ENCODE measurements at places on chromosomes 4 and X.

GRCh38 chrX:136689436-136689835, 41.5 kb downstream of the CD40LG start:
- no peak for DNase-seq

GRCh38 chr4:4668355-4669210, 126.7 kb upstream of the STX18 start:
- DNase-seq, result no peak

GRCh38 chr4:157459785-157460184, 239.3 kb downstream of the GRIA2 start:
- peak; percentile 78 for DNase-seq

GRCh38 chr4:38896940-38897339, 29.3 kb downstream of the FAM114A1 start:
- DNase-seq, result no peak

DNA sequence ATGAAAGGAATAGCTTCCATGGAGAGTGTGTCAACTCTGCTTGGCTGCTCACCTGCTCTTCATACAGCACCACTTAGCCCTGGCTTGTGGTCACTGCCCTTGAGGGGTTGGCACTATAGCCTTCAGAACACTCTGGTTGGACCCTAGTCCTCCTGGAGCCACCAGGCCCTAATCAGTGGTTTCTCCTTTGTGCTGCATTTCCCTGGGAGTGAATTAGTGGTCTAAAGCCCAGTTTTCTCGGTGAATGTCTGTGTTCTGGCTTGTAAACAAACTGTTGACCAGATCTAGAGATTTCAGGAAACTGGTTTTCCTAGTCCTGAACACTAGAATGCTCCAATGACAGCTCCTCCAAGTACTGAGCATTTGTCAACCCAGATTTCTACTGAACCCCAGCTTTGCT, 28.6 kb upstream of the TMEM154 start:
- no peak for DNase-seq

DNA sequence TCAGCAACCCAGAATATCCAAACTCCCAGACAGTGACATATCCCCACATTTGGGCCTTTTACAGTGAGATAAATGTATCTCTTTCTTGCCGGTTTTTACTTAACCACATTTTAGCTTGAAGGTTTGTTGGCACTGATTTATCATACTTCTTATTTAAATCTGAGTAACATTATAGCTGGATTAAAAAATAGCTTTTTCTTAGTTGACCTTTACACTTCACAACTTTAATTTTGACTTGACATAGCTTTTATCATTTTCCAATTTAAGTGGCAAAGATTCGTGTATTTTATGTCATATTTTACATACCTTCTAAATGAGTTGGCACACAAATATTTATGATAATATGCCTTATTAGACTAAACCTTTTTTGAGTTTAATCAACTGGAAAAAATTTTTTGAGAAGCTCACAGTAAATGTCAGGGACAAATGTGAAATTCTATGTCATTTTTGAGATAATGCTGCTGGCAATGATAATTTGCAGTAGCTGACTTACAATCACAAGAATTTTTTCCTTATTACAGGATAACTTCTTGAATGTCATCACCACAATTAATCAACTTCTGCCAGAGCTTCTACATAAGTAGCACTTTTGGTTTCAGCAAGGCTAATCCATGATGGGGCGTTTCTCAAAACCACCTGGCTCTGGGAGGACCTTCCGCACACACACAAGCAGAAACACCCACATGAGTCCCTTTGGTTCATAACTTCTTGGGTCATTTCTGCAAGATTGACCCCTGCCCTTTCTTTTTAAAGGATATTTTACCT, 80.3 kb downstream of the SYTL5 start:
- DNase-seq, result no peak

DNA sequence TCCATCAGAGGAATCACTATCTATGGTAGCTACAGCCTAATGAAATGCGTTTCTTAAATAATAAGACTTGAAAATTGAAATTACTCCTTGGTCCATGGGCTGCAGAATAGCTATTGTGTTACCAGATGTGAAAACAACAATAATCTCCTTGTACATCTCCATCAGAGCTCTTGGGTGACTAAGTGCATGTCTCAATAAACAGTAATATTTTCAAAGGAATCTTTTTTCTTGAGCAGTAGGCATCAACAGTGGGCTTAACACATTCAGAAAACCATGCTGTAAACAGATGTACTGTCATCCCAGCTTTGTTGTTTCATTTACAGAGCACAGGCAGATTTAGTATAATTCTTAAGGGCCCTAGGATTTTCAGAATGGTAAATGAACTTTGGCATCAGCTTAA, 67.3 kb downstream of the GLUD2 start:
- no peak for DNase-seq

GRCh38 chrX:49042581-49043219, 457 bp downstream of the TFE3 start:
- no peak for DNase-seq

GRCh38 chrX:2272337-2272736, 228.4 kb downstream of the DHRSX start:
- DNase-seq, result no peak

DNA sequence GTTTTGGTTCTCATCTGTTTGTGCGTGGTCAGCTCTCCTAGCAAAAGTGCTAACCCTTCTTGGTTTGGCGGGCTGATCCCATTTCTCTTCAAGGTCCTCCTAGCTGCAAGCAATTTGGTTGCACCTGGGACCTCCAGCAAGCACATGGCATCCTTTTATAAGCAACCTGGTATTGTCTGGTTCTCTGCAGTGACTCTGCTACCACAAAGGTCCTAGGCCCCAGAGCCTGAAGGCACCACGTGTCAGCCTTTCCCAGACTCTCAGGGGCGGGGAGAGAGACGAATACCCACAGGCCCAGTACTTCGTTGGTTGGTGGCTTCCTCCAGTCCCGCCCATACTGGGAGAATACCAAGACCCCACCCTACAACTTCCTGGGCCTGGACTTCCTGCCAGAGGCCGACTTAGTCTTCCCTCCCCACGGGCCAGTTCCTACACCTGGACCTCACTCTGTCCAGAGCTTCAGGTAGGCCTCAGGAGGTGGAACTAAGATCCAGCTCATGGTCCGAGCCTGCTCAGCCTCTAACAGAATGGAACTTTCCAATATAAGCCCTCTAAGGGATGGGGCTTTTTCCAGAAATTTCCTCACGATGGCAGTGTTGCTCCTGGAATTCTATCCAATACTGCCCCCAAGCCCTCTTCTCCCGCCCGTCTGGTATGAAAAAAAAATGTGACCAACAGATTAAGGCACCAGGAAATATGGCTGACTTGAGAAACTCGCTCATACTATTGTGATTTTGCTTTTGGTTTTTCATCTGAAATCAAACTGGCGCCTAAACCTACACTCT, 192.5 kb upstream of the STK26 start:
- no peak for DNase-seq

DNA sequence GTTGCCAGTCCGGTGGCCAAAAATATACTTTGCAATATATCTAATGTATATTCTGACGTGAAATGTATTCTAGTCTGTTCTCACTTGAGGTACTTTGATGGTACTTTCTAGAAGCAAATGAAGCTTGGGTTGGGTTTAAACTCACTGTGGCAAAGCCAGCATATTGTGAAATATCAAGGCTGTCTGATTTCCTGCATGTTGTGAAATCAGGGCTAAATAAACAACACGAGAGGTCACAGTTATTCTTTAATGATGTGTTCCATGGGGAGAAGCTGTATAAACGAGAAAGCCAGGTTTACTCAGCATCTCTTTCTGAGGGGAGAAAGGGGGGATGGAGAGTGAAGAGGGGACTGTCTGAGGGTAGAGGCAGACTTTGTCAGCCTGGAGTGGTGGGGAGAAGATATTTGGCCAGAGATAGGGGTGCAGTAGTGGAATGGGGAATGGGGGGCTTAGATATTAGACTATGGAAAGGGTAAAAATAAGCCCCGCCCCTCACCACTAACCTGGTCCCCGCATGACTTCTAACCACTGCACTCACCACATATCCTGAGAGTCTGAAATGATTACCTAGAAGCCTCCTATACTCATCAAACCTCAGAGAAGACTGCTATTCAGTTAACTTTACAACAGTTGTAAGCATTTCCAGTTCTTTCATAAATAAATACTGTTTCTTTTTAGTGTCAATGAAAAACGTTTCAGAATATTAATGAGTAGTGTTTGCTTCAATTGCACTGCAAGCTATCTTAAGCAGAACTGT, 5.9 kb upstream of the SCARB2 start:
- no peak for DNase-seq

DNA sequence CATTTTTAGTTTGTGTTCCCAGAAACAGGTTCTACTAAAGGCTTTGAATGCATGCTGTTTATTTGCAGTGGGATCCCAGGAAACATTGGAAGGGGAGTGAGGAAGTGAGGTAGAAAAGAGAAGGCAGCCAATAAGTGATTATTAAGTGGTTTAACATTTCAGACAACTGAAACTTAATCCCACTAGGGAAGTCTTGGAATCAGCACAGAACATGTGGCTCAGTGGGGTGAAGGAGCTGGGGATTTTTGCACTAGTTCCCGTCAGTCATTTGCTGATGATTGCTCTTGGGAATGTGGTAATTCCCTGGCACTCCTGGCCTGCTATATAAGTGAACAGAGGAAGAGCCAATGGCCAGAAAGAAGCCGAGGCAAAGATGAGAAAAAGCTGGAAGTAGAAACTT, 1053.0 kb upstream of the IGFBP7 start:
- peak; percentile 6 for DNase-seq

GRCh38 chr4:142614621-142615323, 231.3 kb downstream of the INPP4B start:
- peak; percentile 50 for DNase-seq

DNA sequence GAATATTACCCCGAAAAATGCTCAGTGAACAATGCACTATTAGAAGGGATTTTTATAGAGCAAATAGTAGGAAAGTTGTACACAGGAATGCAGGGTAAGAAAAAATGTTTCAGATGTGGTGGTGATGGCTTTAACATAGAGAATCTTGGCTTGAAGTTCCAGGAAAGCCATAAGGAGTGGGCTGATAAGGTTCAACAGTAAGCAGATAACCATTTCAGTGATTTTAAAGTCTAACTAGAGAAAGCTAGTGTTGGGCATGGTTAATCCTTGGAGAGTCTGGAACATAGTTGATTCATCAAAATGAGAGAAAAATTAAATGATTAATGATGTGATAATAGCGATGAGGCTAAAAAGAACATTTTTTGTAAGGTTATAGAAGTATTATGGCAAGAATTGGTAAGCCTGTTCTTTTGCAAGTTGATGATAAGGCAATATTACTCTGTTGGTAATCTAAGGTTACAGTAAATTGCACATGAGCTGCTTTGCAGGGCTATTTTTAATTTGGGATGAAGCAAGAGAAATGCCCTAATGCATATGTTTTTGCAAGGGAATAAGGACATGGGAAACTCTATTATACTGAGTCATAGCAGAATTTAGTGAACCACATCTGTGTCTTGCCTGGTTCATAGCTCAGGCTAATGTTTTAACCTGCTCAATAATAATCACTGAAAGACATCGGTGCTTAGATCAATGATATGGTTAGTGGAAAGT, 44.3 kb downstream of the GALNTL6 start:
- DNase-seq, result no peak

GRCh38 chrX:18917831-18918230, 66.1 kb downstream of the PHKA2 start:
- no peak for DNase-seq

GRCh38 chrX:154517101-154517781, 1.2 kb upstream of the FAM3A start:
- no peak for DNase-seq

DNA sequence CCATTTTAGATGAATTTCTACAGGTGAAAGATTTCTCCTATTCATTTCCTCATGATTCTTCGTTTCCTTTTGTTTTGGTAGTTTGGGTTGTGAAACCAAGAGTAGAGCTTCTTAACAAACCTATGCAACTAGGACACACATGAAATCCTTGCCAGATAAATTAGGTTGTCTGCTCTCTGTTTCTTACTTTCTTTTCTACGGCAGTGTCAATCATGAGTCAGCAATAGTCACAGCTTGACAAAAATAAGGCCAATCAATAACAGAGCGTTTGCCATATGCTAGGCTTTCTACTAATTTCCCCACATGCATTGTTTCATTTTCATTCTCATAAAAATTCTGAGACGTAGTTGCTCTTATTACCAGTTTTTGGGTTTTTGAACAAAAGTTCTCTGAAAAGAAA, 20.3 kb downstream of the CLRN2 start:
- DNase-seq, result no peak

DNA sequence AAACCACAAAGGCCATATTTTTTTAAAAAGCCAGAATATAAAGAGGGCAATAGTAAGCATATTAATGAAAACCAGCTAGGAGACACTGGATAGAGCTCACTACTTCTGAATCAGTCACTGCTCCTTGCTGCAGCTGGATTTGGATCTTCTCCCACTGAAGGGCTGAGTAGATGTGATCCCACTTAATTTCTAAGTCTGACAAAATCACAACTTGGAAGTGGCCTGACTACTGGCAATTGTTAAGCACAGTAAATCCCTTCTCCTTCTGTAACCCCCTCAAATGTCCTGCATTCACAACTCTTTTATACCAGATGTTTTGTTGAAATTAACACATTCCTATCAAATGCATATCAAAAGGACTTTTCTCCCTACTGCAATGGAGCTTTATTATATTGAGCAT, 72.9 kb downstream of the AMMECR1 start:
- no peak for DNase-seq

DNA sequence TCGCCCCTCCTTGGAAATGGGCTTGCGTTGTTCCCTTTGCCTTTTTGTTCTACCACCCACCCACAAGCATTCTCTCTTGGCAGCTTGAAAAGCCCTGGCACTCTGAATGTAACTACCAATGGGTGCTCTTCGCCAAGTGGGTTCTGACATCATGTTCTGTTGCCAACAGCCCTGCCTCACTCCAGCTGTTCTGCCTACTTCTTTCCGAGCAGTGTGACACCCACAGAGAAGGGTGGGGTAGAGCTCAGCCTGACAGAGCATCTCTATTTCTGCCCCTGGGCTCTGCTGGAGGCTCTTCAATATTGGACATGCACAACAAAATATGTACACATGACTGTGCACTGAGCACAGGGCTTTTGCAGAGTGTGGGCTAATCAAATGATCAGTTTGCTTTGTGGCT, 15.6 kb upstream of the EXOSC9 start:
- DNase-seq, result no peak

DNA sequence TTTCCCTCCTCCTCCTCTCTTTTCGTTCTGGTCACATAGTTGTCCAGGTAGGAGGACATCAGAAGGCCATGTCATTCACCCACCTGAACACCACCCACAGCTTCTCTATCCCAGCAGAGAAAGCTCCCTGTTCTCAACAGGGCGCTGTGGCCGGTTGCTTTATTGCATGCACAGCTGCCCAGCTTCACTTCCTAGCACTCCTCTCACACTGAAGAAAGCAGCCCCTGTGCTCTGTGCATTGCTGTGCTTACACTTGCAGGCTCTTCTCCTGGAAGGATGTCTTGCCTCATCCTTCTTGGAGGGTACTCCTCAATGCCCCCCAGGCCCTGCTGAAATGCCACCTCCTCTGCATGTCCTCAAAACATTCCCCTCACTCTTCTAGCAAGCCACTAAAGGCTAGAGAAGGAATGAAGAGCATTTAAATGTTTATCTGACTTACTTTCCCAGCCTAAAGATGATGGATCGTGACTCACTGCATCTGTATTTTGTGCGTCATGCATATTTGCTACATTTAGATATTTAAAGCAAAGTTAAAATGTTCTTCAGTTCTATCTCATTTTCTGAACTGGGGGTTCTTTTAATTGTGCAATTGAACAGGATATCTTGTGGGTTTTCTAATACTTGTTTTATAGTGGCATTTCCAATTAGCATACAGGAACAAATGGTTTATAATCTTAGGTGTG, 186.4 kb upstream of the PUDP start:
- DNase-seq, result peak; percentile 14

GRCh38 chrX:20231598-20231997, 35.1 kb downstream of the RPS6KA3 start:
- DNase-seq, result peak; percentile 72

- DNase-seq, result no peak
Measured at GRCh38 chrX:94686071-94686470, 1012.1 kb downstream of the FAM133A start.

GRCh38 chrX:154775419-154776349, 13.0 kb downstream of the DKC1 start:
- peak; percentile 1 for DNase-seq

Data from foreskin keratinocyte (primary cell).